ENCODE measurements at places on chromosomes 5 and 9. TPM values are rescaled to one million over a fixed set of nuclear protein-coding genes. Genes with fewer than 3 reads are reported as not detected.

The MELK gene
- 0.49 TPM for total RNA-seq

The LIX1 gene
- not detected for total RNA-seq

The ACOT12 gene
- not detected for total RNA-seq

The HAVCR1 gene
- total RNA-seq: 1.3 TPM

The RASGEF1C gene
- 10.3 TPM for total RNA-seq

The TNFSF15 gene
- total RNA-seq: 11.9 TPM

The CCNO gene
- total RNA-seq: 0.22 TPM

The LCP2 gene
- 45.2 TPM for total RNA-seq

The CCDC192 gene
- total RNA-seq: 1.2 TPM

The CBY3 gene
- not detected for total RNA-seq

The LRRC19 gene
- total RNA-seq: not detected

The TAF11L5 gene
- total RNA-seq: not detected

The SEMA5A gene
- 109 TPM for total RNA-seq

The SPATA31E1 gene
- not detected for total RNA-seq

The SMIM33 gene
- not detected for total RNA-seq

The PCDHGA2 gene
- total RNA-seq: 13.5 TPM

The OR2K2 gene
- not detected for total RNA-seq

The ZNF454 gene
- 4.7 TPM for total RNA-seq

The GRIN3A gene
- 0.13 TPM for total RNA-seq

The ATP6V0E1 gene
- 141 TPM for total RNA-seq

The KIF24 gene
- 1.1 TPM for total RNA-seq

The LURAP1L gene
- total RNA-seq: 7.8 TPM

The ARID3C gene
- 1.2 TPM for total RNA-seq

The ARAP3 gene
- 22.4 TPM for total RNA-seq

The OR1K1 gene
- not detected for total RNA-seq

The SPINK4 gene
- total RNA-seq: not detected

The TMEM232 gene
- total RNA-seq: 8.1 TPM

The NMUR2 gene
- not detected for total RNA-seq

The TRUB2 gene
- total RNA-seq: 13.0 TPM

The PHF24 gene
- total RNA-seq: 0.45 TPM

The PCSK1 gene
- 0.09 TPM for total RNA-seq

The ZNF618 gene
- total RNA-seq: 15.5 TPM

The NDFIP1 gene
- 86.5 TPM for total RNA-seq

The DMRT3 gene
- 0.40 TPM for total RNA-seq

The SLC4A9 gene
- total RNA-seq: 0.18 TPM

The SLC34A3 gene
- total RNA-seq: not detected

The NME5 gene
- 3.7 TPM for total RNA-seq

The AP3S1 gene
- total RNA-seq: 106 TPM

The ROPN1L gene
- 0.94 TPM for total RNA-seq

The LHX3 gene
- not detected for total RNA-seq

The IFNA21 gene
- total RNA-seq: not detected

The SLC1A3 gene
- total RNA-seq: 19.4 TPM

The FAM221B gene
- not detected for total RNA-seq

The SCGB3A1 gene
- not detected for total RNA-seq

The ZNF462 gene
- total RNA-seq: 51.1 TPM

The MYO10 gene
- 25.9 TPM for total RNA-seq

The PAEP gene
- not detected for total RNA-seq

The PCDHA4 gene
- 0.85 TPM for total RNA-seq

The GARIN3 gene
- total RNA-seq: not detected

The LCN12 gene
- total RNA-seq: 8.6 TPM

The POU5F2 gene
- total RNA-seq: 3.7 TPM

The RNF180 gene
- 16.4 TPM for total RNA-seq

The CDC25C gene
- total RNA-seq: not detected

The GABRA6 gene
- total RNA-seq: not detected
